ENCODE measurements at places on chromosomes 3 and 15.

GRCh38 chr3:71488391-71488809 lies 95.1 kb downstream of the FOXP1 start:
- no peak for DNase-seq

DNA sequence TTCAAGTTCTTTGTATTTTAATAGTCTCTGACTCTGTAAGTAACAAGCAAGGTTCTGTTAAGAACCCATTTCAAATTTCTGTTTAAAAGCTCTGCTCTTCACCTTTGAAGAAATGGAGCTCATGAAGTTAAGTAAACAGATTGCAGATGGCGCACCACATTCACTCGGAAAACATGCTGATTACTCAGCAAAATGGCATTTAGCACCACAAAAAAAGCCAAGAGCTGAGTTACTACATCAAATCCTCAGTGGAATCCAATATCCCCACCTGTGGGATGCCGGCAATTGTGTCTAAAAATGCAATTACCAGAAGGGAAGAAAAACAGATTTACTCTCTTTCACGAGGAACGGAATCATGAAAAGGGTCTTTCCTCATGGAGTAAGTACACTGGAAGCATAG lies 758.0 kb downstream of the NTRK3 start:
- DNase-seq: no peak

GRCh38 chr3:112497897-112498548 lies 1.2 kb downstream of the BTLA start:
- DNase-seq: no peak

- DNase-seq: no peak
Measured at GRCh38 chr3:143634991-143635390, 213.3 kb downstream of the SLC9A9 start.

DNA sequence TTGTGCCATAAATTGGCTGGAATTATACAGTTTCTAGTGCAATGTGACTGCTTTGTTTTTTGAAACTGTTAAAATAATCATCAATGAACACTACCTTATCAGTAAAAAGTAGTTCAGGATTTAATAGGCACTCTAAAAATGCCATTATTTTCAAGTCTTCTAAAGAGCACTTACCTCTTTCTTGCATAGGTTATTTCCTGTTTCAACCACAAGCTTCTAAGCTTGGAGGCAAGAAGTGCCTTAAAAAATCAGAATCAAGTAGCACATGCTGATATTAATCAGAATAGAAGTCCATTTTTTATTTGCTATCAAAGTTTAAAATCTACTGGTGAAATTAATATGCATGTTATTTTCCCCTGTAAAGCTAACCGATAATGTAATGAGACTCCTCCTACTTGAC lies 991.6 kb downstream of the CADM2 start:
- no peak for DNase-seq

- DNase-seq: no peak
Measured at GRCh38 chr3:82508-82907, 114.1 kb upstream of the CHL1 start.

- DNase-seq: no peak
Measured at GRCh38 chr15:99582508-99582960, 16.8 kb downstream of the MEF2A start.

GRCh38 chr3:56126632-56127031 lies 341.6 kb downstream of the ERC2 start:
- no peak for DNase-seq
